Stimulated activated CD8-positive, alpha-beta memory T cell treated with anti-CD3 and anti-CD28 coated beads, Interleukin-2, amount 100 ng/mL, for 48 hours (primary cell): ENCODE measurements at places on chromosomes 1 and 21.
A peak's percentile ranks its signal among the peaks of the same experiment; 100 is the strongest.

DNA sequence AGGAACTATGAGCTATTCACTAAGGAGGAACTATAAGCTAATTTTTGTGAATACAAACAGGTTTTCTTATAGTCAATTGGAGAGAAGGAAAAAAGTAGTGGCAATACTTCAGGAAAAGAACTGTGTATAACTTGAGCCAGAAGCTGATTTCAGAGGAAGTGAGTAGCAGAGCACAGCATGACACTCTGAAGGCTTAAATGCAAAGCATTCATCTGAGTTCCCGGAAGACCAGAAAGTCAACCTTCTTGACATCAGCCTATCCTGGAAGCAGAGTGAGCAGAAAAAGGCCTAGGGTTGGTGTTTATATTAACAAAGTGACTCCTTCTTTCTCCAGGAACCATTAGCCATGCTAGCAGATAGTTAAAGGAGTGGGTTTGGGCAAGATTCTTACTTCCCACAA, 545.2 kb downstream of the MRPL39 start:
- DNase-seq, result no peak

DNA sequence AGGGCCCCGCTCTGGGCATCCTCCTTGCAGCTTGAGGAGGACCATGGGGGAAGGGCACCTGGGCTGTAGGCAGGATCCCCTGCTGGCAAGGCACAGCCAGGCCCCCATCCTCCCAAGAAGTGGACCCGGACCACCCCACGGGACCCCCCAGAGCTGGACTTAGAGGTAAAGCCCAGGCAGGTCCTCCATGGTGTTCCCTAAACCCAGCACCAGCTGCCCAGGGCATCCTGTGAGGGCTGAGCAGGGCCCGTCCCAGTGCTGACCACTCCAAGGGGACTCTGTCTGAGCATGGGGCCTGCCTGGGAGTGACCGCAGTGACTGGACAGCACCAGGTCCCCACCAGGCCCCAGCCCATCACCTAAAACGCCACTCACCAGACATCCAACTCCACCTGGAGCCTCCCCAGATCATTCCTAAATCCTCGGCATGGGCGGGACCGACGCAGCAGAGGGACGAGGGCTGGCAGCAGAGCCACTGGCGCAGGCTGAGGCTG, 21.3 kb downstream of the COL6A2 start:
- no peak for DNase-seq

DNA sequence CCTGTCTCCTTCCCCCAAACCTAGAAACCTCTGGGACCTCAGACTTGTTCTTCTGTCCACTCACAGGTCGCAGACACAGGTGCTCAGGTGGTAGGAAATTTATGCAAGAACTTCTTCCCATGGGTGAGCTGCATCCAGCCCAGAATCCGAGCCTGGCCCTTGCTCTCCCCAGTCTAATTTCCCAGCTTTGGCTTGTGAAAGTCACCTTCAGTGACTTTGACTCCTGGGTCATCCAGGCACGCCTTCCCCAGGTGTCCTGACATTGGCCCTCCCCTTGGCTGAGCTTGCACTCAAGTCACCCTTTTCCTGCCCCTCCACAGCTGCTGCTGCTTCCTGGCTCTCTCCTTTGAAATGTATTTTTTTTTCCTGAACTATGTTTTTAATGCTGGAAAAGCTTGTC, 6.6 kb downstream of the IPO13 start:
- DNase-seq, result no peak

DNA sequence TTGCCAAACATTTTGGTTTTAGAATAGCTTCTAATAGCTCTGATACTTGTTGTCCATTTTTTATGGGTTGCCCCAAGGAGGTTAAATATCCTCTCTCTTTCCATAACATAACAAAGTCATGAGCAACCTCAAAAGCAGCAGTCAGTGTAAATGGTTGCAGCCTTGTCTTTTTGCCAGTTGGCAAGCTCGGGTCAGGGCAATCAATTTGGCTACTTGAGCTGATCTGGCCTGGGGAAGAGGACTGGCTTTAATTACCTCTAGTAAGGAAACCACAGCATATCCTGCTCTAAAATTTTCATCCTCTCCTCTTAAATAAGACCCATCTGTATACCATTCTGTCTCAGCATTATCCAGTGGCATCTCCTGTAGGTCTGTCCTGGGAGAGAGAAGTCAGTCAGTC, 21.2 kb upstream of the FMO4 start:
- no peak for DNase-seq

GRCh38 chr1:220123889-220124288, 30.0 kb downstream of the IARS2 start:
- DNase-seq, result no peak

DNA sequence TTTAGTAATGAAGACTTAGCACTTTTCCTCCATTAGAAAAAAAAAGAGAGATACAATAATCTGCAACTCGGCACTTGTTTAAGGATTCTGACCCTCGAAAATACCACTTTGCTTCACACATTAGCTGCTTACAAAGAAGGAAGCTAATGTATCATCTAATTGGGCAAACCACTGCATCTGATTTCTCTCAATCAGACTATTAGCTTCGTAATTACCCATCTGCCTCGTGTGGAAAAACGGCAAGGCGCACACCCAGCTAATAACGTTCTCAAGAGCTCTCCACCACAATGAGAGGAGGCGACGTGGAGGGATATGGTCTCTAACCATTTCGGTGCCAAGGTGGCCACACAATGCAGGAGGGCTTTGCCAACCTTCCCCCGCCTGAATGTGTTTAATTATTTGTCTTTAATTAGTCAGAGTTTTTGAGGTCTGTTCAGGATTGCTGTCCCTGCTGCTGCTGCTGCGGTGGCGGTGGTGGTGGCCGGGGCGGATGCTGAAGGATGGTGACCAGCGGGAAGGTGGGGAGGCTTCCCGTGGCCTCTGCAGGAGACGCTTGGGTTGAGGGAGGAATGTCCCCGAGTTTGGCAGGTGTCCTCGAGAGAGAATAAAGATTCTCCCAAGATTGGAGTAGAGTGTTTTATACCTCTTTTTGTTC, 374.5 kb downstream of the RPS6KC1 start:
- no peak for DNase-seq

DNA sequence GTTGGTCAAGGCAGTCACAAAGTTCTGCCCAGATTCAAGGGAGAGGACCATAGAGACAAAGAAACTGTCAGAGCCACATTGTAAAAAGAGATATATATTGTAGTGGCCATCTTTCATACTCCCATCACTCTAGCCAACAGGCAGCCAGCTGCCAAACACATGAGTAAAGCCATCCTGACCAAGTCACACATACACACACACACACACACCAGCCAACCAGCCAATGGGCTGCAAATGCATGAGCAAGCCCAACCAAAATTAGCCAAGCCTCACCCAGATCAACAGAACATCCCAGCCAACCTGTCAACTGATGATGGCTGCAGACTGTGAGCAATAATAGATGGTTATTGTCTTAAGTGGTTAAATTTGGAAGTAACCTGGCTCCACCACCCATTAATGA, 120.7 kb downstream of the SEC16B start:
- DNase-seq, result no peak

GRCh38 chr1:240831922-240832321, 220.0 kb upstream of the GREM2 start:
- DNase-seq, result no peak

- no peak for DNase-seq
Measured at GRCh38 chr1:175978926-175979325, 228.2 kb downstream of the COP1 start.

DNA sequence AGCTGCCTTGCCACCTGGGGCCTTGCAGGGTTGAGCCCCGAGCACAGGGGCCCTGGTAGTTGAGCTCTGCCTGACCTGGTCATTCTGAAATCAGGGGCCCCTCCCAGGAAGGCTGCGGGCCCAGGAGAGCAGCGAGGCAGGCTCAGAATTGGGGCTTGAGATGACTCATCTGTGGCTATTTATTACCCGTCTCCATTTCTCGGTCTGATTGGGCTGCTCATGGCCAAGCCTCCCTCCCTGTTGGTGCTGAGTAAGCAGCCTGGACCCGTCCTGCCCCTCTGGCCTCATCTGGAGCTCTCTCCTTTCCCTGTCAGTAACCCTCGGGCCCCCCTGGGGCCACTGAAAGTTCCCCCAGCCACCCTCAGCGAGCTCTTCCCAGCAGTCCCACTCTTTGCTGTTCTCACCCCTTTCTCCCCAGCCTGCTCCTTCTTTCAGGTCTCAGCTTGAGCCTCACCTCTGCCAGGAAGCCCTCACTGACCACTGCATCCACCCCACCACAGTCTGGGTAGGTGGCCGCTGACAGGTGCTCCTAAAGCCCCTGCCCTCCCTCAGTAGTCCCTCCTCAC, 11.0 kb upstream of the TNFRSF8 start:
- peak; percentile 30 for DNase-seq

- no peak for DNase-seq
Measured at GRCh38 chr1:216665406-216665805, 57.8 kb downstream of the ESRRG start.

GRCh38 chr1:11594222-11594621, 60.0 kb downstream of the FBXO2 start:
- DNase-seq, result no peak
